WTC11 (cell line): ENCODE measurements at places on chromosomes 5 and 9. TPM values are rescaled to one million over a fixed set of nuclear protein-coding genes. Genes with fewer than 3 reads are reported as not detected.

The REEP2 gene
- 47.7 to 51.1 TPM (median 50.9 TPM) in 3 replicates for total RNA-seq

The CDH9 gene
- 0.07 to 0.48 TPM (median 0.21 TPM) in 3 replicates for total RNA-seq

The SLCO4C1 gene
- total RNA-seq = 5.4 to 6.2 TPM (median 6.0 TPM) in 3 replicates

The GFPT2 gene
- 124 to 138 TPM (median 136 TPM) in 3 replicates for total RNA-seq

The CDK5RAP2 gene
- total RNA-seq = 43.1 to 49.1 TPM (median 48.3 TPM) in 3 replicates

The PHF24 gene
- total RNA-seq = 0.34 to 0.59 TPM (median 0.53 TPM) in 3 replicates

The PCDHGB2 gene
- 4.1 to 5.5 TPM (median 5.2 TPM) in 3 replicates for total RNA-seq

The NLN gene
- total RNA-seq = 140 to 163 TPM (median 141 TPM) in 3 replicates

The PCDHB9 gene
- total RNA-seq = 1.6 to 2.3 TPM (median 1.7 TPM) in 3 replicates

The RELL2 gene
- total RNA-seq = 19.3 to 23.8 TPM (median 21.4 TPM) in 3 replicates

The LHX2 gene
- total RNA-seq = 0.42 to 0.50 TPM in 2 of 3 replicates, not detected in the other

The CORO2A gene
- total RNA-seq = 32.5 to 37.0 TPM (median 35.9 TPM) in 3 replicates
